ENCODE measurements at places on chromosomes 11 and 22.

GRCh38 chr22:24772493-24773220 is 1.9 kb downstream of the PIWIL3 start:
- DNase-seq: no peak

DNA sequence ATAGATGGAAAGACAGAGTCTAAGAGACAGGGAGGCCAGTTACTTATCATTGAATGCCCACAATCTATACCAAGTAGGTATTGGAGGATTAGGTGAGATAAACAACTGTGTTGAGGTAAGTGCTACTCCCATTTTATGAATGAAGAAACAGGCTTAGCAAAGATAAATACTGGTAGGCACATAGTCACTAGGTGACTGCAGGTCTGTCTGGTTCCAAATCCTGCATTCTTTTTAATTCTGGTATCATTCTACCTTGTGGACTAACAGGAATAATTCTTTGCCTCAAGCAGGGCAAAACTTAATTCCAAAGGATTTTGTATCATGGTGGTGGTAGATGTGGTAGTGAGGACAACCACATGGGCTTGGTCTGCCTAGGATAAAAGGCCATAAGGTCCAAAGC is 28.4 kb downstream of the RNF169 start:
- no peak for DNase-seq

DNA sequence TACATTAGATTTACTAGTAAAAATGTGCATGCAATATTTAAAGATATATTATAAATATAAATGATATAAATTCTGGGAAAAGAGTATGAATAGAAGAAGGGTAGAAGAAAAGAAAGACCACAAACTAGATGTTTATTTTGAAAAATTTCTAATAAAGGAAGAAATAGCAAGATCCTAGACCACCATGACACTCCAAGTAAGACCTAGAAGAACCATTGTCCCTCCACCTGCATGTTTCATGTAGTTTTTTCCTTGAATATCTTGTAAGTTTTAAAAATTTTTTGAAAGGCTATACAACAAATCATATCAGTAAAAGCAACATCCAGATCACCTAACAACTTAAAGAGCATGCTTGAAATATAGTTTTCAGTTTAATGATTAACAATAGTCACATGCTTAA is 46.8 kb downstream of the ARHGAP32 start:
- DNase-seq: no peak

GRCh38 chr11:57764566-57764965 is 3.0 kb downstream of the CTNND1 start:
- DNase-seq: no peak

DNA sequence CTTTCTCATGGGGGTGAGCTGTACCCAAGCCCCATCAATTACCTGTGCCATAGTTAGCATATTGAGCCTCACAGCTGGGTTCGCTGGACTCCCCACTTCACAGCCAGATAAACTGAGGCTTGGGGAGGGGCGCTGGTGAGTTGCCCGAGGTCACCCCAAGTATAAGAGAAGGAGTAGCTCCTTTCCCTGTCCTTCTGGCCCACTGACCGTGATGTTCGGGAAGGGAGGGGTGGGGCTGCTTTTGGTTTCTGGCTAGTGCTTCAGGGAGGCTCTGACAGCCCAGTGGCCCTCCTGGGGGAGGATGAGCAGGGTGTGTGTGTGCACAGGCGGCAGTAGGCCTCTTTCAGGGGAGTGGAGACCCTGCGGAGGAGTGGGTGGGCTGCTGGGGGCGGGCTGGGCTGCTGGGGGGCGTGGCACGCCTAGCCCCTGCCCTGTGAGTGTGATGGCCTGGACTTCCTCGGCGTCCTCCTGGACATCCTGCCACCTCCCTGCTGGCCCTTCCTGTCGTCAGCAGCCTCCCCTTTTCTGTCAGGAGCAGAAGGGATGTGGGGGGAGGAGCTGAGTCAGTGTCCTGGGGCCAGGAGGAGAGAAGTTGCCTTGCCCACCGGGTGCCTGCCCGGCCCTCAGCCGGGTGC is 50.3 kb downstream of the TRIOBP start:
- DNase-seq: peak; percentile 75

DNA sequence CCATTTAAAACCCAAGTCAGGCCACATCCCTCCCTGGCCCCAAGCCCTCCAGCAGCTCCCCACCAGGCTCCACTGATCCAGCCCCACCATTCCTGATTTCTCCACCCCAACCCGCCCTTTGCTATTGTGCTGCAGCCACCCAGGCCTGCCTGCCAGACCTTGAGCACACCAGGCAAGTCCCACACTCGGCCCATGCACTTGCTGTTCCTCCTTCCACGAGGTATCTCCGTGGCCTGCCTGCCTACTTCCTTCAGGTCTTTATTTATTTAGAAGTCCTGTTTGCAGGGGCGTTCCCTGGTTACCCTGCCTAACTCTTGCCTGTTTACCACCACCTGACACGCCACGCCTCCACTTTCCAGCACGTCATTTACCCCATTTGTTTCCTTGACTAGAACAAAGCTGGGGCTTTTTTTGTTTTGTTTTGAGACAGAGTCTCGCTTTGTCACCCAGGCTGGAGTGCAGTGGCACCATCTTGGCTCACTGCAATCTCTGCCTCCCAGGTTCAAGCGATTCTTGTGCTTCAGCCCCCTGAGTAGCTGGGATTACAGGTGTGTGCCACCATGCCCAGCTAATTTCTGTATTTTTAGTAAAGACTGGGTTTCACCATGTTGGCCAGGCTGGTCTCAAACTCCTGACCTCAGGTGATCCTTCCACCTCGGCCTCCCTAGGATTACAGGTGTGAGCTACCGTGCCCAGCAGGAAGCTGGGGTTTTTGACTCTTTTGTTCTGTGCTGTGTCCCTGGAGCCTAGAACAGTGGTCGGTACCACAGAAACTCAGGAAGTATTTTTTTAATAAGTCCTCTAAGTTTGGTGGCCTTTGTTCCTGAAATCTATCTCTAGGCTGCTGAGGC is 6.7 kb downstream of the CENPM start:
- peak; percentile 68 for DNase-seq

DNA sequence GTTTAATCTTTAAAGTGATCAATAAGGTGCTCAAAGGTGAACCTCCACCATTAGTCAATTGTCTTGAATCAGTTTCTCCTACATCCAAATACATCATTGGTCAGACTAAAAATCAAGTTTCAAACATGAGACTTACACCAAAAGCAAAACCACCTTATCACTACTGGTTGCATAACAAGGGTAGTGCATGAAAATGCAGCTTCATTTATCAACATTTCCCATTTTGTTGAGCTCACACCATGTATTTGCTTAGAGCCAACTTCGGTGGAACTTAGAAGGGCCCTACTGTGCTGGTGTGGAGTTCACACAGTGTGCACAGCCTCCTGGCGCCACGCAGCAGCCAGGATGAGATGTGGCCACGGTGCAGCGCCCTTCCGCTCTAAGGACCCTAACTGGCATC is 23.1 kb upstream of the PHLDA2 start:
- no peak for DNase-seq

DNA sequence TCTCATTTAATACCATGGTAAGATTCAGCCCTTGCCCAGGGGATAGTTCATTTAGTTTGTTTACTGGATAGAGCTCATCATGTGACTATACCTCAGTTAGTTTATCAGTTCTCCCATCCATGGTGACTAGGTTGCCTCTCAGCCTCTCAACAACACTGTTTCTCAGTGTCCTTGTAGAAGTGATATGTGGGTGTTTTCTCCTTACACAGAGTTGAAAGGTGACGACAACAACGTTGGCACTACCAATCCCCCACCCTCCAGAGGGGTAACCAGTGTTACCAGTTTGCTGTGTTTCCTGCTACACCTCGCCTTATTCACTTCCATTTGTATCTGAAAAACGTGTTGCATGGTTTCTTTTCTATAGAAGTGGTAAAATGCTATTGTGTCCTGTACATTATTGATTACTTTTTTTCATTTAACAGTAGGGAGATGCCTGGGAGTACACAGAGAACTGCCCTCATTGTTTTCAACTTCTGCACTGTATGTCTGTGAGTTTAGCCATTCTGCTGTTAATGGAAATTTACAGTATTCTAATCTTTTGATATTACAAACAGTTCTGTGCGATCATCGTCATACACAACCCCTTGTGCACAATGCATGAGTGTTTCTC is 11.6 kb downstream of the NEAT1 start:
- DNase-seq: no peak

GRCh38 chr11:45180179-45180847 is 33.9 kb downstream of the PRDM11 start:
- peak; percentile 90 for DNase-seq

GRCh38 chr22:39943337-39943736 is 16.9 kb upstream of the TMA7B start:
- DNase-seq: no peak

- no peak for DNase-seq
Measured at GRCh38 chr22:24982301-24983056, 30.0 kb downstream of the KIAA1671 start.

- no peak for DNase-seq
Measured at GRCh38 chr22:45398214-45398613, 15.2 kb downstream of the SMC1B start.

- no peak for DNase-seq
Measured at GRCh38 chr11:121671283-121672168, 218.8 kb upstream of the SORL1-AS1 start.
